SJSA1 (cell line): ENCODE measurements at places on chromosomes 13 and 19. TPM values are rescaled to one million over a fixed set of nuclear protein-coding genes. Genes with fewer than 3 reads are reported as not detected.

IGFL1 gene
- not detected in 2 replicates for total RNA-seq

ABCA7 gene
- 0.82 and 3.9 TPM in 2 replicates for total RNA-seq

KASH5 gene
- total RNA-seq = not detected in 2 replicates

TIMM44 gene
- total RNA-seq = 49.6 and 65.3 TPM in 2 replicates

TTC9B gene
- not detected in 2 replicates for total RNA-seq

C13orf46 gene
- not detected in 2 replicates for total RNA-seq

TDRD12 gene
- 0.05 and 0.85 TPM in 2 replicates for total RNA-seq

SHISA7 gene
- not detected in 2 replicates for total RNA-seq

F7 gene
- total RNA-seq = not detected in 2 replicates

UBL3 gene
- total RNA-seq = 14.5 and 19.7 TPM in 2 replicates

ZNF665 gene
- 0.69 and 3.0 TPM in 2 replicates for total RNA-seq

SLITRK6 gene
- total RNA-seq = 0.32 TPM in 1 of 2 replicates, not detected in the other
